ENCODE measurements at places on chromosomes 12 and 14. TPM values are rescaled to one million over a fixed set of nuclear protein-coding genes. Genes with fewer than 3 reads are reported as not detected.

DNA sequence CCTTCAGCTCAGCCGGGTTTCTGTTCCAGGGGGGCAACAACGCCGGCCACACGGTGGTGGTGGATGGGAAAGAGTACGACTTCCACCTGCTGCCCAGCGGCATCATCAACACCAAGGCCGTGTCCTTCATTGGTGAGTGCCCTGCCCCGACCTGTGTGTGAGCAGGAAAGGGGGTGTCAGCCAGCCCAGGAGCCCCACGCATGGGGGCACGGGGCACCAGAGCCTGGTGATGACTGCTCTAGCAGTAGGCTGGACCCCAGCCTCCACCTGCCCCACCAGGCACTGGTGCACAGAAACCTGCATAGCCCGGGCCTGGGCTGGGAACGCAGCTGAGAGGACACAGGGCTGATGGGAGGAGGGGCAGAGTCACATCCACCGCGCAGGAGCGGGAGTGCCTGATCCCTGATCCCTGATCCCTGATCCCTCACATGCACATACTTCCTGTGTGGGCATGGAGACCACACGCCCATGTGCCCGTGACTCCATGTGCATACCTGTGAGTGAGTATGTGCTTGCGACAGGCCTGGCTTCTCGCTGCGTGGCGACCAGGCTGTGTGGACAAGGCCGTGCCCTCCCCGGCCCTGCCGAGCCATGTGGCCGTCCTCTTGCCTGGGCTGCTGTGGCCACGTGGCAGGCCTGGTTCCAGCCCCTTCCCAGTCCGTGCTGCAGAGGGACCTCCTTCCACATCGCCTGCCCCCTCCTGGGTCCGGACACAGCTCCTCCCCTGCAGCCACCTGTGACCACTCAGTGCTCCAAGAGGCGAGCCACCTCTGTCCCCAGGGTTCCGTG is 11.2 kb downstream of the ADSS1 start:
- no peak overlapping the region for H3K4me3 ChIP-seq
- DNase-seq: no peak
- H3K4me1 ChIP-seq: no peaks in the 10 kb centered on the region
- H3K36me3 ChIP-seq: no peaks in the 10 kb centered on the region

DNA sequence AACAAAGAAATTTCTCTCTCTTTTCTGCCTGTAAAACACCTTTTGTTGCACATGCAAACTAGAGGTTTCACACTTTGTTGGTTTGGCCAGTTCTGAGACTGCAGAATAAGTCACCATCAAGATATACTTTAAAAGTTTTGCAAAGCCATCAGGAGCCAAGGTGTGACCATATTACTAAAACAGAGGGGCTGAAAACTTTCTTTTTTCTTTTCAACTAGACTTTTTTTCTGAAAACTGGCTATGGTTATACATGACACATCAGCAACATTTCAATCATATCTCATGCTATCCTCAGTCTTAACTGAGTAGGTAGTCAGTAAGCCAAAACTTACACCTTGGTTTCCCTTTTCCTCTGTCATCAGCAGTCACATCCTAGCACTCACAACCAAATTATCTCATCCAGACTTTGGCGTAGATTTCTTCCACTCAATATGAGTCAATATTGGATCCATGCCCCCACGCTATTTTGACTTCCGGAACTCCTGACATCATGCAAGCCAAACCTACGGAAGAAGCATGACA is 4.1 kb upstream of the IFNG start:
- H3K27ac ChIP-seq: no peak overlapping the region
- no peaks in the 10 kb centered on the region for H3K27me3 ChIP-seq
- no peak for DNase-seq

DNA sequence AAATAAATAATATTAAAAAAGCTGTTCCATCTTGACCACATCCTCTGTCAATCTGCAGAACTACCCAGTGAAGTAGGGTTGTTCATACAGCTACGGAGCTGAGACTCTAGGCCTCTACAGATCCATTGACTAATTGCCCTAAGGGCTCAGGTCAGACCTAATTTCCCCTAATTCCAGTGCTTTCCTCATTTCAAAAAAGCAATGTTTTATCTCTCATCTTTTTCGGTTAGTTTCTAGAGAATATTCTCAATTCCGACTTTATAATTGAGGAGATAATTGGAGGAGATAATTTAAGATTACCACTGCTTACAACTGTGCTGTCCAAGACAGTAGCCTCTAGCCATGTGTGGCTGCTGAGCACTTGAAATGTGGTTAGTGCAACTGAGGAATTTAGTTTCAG is 167.1 kb downstream of the KIF21A start:
- H3K36me3 ChIP-seq: no peaks in the 10 kb centered on the region
- H3K27me3 ChIP-seq: no peaks in the 10 kb centered on the region
- no peaks in the 10 kb centered on the region for H3K4me1 ChIP-seq
- DNase-seq: no peak
- H3K4me3 ChIP-seq: no peak overlapping the region
- H3K27ac ChIP-seq: no peak overlapping the region

DNA sequence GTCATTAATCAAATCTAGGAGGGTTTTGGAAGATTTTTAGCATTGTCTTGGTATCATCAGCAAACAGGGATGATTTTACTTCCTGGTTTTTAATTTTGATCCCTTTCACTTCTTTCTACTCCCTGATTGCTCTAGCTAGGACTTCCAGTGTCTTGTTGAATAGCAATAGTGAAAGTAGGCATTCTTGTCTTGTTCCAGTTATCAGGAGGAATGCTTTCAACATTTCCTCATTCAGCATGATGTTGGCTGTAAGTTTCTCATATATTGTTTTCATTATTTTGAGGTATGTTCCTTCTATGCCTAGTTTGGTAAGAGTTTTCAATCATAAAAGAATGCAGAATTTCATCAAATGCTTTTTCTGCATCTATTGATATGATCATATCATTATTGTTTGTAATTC is 244.2 kb upstream of the CLEC14A start:
- no peaks in the 10 kb centered on the region for H3K4me1 ChIP-seq
- H3K27ac ChIP-seq: no peak overlapping the region
- DNase-seq: no peak
- no peaks in the 10 kb centered on the region for H3K36me3 ChIP-seq

Gene CIT
- total RNA-seq: 98.5 TPM

Gene LRRC10
- total RNA-seq: not detected

DNA sequence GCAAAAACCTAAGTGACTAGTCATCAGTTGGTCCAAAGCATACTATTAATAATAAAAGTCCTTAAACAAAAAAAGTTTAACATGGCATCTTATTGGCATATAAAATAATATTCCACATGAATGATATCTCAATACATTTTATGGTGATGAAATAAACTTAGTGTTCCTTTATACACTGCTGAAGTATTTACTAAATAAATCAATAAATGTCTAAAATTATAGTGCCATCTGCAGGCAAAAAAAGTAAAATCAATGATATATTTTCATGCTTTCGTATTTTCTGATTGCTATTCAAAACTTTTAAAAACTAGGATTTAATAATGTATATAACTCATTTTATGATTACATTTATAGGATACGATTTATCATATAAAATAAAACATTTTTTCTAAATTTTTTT is 30.5 kb downstream of the PUS7L start:
- no peak overlapping the region for H3K4me3 ChIP-seq
- no peaks in the 10 kb centered on the region for H3K27me3 ChIP-seq
- H3K36me3 ChIP-seq: peaks cover 8% of the 10 kb centered on the region
- DNase-seq: no peak
- H3K27ac ChIP-seq: no peak overlapping the region

- peak; percentile 41 for DNase-seq
- no peak overlapping the region for H3K4me3 ChIP-seq
- H3K27me3 ChIP-seq: no peaks in the 10 kb centered on the region
- H3K36me3 ChIP-seq: no peaks in the 10 kb centered on the region
Observed at GRCh38 chr12:124030510-124030909, 57.5 kb downstream of the ZNF664 start.

DNA sequence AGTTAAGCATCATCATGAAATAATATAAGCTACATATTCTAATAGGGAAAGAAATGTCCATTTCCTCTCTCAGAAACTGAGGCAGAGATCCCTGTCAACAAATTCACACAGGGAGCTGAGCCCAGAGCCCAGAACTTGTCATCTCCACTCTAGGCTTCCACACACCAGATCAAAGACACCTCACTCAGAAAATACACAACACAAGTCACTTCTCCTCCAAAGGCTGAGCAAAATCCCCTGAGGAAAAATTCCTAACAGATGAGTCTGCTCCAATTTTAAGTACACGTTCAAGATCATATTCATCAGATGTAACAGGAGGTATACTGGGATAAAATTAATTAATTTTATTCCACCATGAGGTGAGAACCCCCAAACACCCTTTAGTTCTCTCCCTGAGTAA is 227.3 kb downstream of the DPF3 start:
- no peak for DNase-seq
- no peaks in the 10 kb centered on the region for H3K27me3 ChIP-seq
- H3K27ac ChIP-seq: no peak overlapping the region
- no peaks in the 10 kb centered on the region for H3K36me3 ChIP-seq

Gene TAS2R9
- total RNA-seq: not detected

DNA sequence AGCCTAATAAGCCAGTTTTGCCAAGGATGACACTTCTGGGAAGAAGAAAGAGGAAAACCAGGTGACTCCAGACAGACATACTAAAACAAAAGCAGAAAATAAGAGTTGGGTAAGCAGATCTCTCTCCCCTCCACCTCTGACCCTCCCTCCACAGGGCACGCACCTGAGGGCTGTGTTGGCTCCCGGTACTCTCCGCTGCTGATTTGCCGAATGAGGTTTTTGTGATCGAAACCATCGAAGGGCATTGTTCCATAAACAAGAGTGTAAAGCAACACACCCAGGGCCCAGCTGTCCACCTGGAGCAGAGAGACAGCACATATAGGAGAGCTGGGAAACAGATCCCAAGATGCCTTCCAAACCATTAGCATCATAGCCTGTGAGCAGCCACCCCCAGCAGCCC is 68.1 kb downstream of the NUAK1 start:
- H3K27me3 ChIP-seq: no peaks in the 10 kb centered on the region
- no peak overlapping the region for H3K27ac ChIP-seq
- no peaks in the 10 kb centered on the region for H3K36me3 ChIP-seq
- peaks cover 10% of the 10 kb centered on the region for H3K4me1 ChIP-seq
- DNase-seq: no peak

Gene ZDHHC22
- total RNA-seq: 0.31 TPM

DNA sequence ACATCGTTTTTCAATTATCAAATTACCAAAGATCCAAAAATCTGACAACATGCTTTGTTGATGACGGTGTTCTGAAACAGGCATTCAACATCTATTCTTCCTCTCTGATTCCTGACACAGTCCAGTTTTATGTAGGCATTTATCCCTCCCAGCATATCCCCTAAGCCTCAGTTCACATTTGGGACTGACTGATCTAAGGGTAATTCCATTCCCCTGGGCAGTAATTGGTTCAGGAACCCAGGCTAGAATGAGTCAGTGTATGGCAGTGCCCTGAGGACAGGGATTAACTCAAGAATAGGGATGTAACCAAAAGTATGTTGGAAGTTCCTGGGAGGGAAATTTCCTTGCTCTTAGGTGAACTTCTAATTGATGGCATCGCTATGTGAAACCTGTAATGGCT is 10.3 kb upstream of the PCNX1 start:
- no peak overlapping the region for H3K27ac ChIP-seq
- no peaks in the 10 kb centered on the region for H3K27me3 ChIP-seq
- no peaks in the 10 kb centered on the region for H3K36me3 ChIP-seq
- DNase-seq: no peak
- peaks cover 5% of the 10 kb centered on the region for H3K4me1 ChIP-seq

DNA sequence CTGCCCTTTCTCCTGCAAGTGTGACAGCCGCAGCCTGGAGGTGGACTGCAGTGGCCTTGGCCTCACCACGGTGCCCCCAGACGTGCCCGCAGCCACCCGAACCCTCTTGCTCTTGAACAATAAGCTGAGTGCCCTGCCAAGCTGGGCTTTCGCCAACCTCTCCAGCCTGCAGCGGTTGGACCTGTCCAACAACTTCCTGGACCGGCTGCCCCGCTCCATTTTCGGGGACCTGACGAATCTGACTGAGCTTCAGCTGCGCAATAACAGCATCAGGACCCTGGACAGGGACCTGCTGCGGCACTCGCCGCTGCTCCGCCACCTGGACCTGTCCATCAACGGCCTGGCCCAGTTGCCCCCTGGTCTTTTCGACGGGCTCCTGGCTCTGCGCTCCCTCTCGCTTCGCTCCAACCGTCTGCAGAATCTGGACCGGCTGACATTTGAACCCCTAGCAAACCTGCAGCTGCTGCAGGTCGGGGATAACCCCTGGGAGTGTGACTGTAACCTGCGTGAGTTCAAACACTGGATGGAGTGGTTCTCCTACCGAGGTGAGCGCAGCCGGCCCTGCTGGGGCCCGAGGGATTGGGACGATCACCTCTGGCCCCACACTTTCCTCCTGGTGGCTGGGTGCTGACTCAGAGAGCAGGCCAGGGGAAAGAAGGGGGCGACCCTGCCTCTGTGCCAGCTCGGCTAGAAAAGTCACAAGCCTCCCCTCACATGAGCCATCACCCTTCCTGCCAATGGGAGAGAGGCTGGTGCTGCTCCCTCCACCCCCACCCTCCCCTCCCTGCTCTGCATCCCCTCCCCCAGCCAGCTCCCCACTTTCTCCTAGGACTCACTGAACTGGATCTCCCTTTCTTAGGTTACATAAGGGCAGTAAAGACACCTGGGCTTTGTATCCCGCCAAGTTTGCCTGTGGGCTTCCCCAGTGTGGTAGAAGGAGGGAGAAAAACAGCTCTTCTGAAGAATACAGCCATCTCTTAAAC is 10.9 kb downstream of the LRTM2 start:
- H3K36me3 ChIP-seq: no peaks in the 10 kb centered on the region
- no peak overlapping the region for H3K27ac ChIP-seq
- peak; percentile 95 for DNase-seq
- H3K4me1 ChIP-seq: peaks cover 5% of the 10 kb centered on the region
- H3K4me3 ChIP-seq: no peak overlapping the region

DNA sequence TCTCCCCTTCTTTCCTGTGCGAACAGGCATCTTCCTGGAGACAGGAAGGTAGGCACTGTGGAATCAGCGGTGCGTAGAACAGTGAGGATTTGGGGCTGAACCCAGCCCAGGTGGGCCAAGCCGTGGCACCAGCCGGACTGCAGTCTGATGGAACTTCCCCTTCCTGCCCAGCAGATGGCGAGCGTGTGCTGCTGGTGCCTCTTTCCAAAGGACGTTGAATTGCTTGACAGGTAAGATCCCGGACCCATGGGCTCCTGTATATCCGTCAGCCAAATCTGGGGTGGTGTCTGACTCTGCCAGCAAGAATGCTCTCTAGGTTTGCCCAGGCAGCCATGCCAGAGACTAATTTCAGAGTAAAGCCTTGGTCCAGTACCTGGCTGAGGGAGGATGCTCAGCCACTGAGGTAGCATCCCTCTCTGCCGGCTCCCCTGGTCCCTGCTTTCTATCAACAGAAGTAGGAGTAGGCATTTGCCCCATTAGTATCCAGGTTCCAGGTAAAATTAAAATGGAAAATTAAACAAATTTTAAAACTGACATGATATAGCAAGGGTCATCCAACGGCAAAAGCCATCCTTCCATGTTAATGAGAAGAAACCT is 21.1 kb upstream of the KCNA5 start:
- H3K4me1 ChIP-seq: peaks cover 10% of the 10 kb centered on the region
- no peak overlapping the region for H3K27ac ChIP-seq
- H3K4me3 ChIP-seq: no peak overlapping the region
- H3K27me3 ChIP-seq: peaks cover 6% of the 10 kb centered on the region

Gene DNAJC22
- 0.39 TPM for total RNA-seq

Gene IL23A
- 0.31 TPM for total RNA-seq

Data from neural progenitor cell (in vitro differentiated cells).